ENCODE measurements at places on chromosomes 5 and 9.

GRCh38 chr9:22105005-22105722, 96.1 kb upstream of the CDKN2B start:
- DNase-seq, result no peak

GRCh38 chr5:180602481-180603075, 11.3 kb upstream of the SCGB3A1 start:
- DNase-seq, result no peak

DNA sequence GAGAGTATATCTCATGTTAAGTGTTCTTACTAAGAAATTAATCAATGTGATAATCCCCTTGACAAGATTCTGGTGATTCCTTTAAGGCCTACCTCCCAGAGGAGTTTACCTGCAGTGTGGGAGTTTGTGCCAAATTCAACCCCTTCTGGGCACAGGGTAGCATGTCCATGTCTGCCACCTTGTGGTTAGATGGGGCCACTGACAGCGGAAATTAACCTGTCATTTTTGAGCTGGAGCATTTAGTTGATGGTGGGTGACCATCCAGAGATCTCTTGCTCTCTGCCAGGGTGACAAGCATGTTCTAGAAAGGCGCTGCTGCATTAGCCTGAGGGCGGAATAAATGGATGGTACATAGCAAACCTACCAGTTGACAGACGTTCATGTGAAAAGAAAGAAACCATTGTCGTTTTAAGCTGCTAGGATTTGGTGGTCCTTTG, 132.2 kb downstream of the FBXO4 start:
- peak; percentile 1 for DNase-seq

DNA sequence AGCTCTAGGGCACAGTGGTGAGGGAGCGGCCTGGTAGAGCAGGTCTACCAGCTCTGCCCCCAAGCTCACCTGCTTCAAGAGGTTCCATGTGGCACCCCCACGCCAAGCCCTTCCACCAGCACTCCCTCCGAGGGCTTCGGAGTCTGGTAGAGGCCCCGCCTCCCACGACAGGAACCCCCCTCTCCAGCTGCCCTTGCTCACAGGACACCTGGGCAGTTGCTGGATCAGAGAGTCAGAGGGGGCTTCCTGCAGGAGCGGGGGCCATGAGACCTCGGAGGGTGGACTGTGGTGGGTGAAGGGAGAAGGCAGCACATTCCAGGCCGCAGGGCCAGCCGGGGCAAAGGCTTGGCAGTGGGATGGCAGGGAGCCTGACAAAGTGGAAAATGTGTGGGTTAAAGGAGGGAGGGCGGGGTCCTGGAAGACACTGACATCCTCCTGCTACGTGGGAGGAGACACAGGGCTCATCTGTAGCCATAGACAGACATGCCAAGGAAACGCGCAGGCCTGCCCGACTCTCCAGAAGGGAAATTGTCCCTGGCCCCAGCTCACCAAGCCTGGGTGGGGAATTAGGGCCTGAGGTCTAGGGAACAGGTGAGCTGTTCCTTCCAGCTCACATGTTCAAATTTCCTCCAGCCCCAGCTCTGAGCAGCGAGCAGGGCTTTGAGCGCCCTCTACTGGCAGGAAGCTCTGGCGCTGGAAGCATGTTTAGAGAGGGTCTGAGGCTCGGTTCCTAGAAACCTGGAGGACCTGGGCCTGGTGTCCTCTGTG, 74.2 kb downstream of the NTNG2 start:
- peak; percentile 78 for DNase-seq

DNA sequence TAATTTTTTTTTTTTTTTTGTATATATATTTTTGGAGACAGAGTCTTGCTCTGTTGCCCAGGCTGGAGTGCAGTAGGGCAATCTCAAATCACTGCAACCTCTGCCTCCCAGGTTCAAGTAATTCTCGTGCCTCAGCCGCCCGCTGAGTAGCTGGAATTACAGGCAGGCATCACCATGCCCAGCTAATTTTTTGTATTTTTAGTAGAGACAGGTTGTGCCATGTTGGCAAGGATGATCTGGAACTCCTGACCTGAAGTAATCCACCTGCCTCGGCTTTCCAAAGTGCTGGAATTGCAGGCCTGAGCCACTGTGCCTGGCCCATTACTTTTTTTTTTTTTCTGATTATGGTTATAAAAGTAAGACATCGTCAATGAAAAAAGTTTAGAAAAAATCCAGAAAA, 84.0 kb upstream of the LMNB1 start:
- no peak for DNase-seq

GRCh38 chr5:39379693-39380092, 15.4 kb upstream of the C9 start:
- no peak for DNase-seq

All from activated naive CD4-positive, alpha-beta T cell (primary cell).